Left ventricle myocardium superior (tissue), 1 donor: ENCODE measurements at places on chromosomes 2 and 18. TPM values are rescaled to one million over a fixed set of nuclear protein-coding genes. Genes with fewer than 3 reads are reported as not detected.

Gene POMC
- 5.3 TPM for total RNA-seq

Gene SERPINB13
- not detected for total RNA-seq

GRCh38 chr2:200040831-200041230 lies 85.4 kb downstream of the MAIP1 start:
- no peak for DNase-seq

GRCh38 chr2:63866009-63866709 lies 24.5 kb downstream of the UGP2 start:
- no peak for DNase-seq

DNA sequence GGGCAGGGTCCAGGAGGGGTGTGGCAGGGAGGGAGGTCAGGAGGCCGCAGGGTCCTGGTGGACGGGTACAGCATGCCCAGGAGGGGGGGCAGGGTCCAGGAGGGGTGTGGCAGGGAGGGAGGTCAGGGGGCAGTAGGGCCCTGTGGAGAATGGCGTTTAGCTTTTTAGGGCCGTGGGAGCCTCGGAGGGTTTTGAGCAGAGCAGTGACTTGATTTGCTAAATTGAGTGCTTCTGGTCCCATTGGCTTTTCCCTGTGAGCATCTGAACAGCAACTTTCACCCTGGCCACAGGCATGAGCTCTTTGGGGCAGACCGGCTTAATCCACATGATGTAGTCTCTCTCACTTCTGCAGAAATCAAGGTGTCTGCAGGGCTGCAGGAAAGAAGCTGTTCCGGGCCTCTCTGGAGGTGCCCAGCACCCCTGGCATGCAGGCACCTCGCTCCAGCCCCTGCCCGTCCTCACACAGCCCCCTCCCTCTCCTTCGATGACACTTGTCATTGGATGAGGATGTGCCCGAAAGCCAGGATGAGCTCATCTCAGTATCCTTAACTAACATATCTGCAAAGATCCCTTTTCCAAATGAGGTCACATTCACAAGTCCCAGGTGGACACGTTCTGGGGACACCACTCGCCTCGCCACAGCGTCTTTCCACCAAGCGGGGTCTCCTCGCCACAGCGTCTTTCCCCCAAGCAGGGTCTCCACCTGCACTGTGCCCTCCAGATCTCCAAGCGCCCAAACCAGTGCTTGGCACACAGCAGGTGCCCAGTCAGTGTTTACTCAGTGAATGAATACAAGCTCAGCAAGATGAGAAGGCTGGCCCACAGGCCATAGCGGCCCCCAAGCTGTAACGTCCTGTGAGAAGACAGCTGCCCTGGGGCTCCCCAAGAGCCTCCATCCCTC lies 94.0 kb downstream of the NDUFA10 start:
- DNase-seq, result no peak

DNA sequence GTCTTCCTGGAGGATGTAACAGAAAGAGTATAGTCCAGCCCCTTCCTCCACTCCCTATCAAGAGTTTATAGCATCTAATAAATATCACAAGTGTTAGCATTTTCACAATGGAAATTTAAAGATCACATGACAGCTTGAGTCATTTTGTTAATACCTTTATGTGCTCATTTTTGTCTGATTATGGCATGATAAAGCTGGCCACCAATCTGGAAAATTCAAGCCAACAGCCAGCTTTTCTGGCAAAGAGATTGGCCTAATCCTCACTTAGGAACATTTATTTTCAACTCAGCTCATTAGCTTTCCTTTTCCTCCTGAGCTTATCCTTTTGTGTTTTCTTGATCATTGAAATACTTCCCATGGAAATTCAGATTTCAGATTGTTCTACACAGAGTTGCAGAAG lies 262.9 kb upstream of the RBMS1 start:
- DNase-seq, result no peak

DNA sequence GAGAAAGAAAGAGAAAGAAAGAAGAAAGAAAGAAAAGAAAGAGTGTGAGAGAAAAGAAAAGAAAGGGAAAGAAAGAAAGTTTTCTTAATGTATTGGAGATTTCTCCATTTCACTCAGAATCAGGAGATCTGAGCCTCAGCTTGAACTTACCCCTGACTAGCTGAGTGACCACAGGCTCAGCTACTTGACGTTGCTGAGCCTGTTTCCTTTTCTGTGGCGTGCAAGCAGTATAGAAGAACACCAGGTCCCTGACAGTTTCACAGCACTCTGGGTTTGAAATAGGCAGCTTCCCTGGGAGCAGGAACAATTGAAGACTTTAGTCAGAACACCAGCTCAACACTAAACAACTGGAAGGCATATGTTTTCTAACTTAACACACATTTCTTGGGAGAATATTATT lies 44.7 kb downstream of the MARCO start:
- no peak for DNase-seq

Gene LBX2
- 0.52 TPM for total RNA-seq

Gene CTDSP1
- total RNA-seq, result 113 TPM

Gene ZEB2
- 83.2 TPM for total RNA-seq

Gene RGPD3
- not detected for total RNA-seq

- no peak for DNase-seq
Observed at GRCh38 chr2:54079331-54079730, 36.1 kb upstream of the ACYP2 start.

Gene RNF125
- total RNA-seq, result 3.4 TPM
